ENCODE measurements at places on chromosomes 6 and 20.

DNA sequence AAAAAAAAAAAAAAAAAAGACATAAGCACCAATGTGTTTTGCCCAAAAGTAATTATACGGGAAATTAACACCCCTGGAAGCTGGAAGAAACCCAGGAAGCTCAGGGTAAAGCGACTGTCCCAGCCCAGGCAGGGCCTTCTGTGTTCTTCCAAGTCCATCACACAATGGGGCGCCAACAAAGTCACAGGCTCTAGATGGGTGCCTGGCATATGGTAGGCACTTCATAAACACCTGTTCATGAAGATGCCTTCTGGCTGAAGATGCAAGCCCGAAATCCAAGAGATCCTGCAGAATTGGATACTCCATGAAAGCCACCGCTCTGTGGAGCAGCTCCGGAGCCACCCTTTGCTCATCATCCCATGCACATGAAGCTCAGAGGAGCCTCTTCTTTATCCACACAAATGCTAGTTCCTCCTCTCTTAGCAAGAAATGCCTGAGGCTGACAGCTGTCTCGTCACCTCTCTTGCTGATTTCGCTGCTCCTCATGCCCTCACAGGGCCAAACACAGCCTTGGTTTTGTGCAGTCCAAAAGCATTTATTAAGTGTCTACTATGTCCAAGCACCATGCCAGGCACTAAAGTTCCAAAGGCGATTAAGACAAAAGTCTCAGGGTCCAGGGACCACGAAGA lies 76.6 kb downstream of the TRERF1 start:
- no peak for DNase-seq

DNA sequence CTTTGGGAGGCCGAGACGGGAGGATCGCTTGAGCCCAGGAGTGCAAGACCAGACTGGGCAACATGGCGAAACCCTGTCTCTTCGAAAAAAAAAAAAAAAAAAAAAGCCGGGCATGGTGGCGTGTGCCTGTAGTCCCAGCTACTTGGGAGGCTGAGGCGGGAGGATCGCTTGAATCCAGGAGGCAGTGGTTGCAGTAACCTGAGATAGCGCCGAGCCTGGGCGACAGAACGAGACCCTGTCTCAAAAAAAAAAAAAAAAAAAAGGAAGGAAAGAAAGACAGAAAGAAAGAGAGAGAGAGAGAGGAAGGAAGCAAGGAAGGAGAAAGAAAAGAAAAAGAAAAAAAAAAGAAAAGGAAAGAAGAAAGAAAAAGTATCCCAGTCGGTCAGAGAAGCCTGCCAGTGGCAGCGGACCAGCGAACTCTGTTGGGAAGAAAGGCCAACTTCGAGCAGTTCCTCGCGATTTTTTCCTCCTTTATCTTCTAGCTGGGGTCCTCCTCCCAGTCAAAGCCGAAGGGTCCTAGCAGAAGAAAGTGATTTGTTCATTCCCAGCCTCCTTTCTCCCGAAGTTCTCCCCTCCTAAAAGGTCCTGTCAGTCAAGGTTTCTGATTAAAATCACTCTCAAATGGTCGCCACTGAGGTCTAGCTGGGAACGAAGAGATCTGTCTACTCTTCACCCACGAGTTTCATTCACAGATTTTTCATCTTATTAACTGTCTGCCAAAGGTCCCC lies 2.4 kb upstream of the SYCP2L start:
- no peak for DNase-seq

- DNase-seq: no peak
Observed at GRCh38 chr6:108200631-108201030, 34.8 kb downstream of the NR2E1 start.

DNA sequence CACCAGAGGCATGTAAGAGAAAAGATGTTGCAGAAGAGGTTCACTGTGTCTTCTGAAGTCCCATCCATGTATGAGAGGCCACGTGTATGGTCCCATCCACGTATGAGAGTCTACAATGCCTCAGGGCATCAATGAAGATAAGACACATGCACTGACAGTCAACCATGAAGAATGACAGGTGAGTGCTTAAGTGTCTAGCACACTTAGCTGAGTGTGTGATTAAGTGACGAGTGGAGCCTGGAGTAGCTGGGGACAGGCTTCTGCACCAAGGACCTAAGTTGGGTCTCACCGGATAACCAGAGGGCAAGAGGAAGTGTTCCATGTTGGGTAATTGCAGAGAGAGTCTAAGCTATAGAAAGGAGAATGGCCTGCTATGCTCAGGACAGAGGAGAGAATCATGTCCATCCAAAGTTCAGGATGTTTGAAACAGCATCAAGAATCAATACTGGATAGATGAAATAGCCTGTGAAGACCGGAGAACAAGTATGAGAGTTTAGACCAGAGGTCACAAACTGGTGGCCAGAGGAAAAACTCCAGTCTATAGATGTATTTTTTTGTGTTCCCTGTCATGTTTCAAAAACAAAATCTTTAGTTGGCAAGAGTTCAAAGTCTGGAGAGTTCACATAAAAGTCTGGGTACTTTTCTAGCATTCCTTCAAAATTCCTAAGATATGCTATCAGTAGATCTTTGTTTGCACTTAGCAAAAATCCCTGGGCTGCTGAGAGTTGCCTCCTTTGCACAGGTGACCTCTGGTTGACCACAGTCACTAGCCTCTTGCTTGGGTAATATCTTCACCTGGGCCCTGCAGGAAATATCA lies 165.8 kb downstream of the KIF16B start:
- no peak for DNase-seq

DNA sequence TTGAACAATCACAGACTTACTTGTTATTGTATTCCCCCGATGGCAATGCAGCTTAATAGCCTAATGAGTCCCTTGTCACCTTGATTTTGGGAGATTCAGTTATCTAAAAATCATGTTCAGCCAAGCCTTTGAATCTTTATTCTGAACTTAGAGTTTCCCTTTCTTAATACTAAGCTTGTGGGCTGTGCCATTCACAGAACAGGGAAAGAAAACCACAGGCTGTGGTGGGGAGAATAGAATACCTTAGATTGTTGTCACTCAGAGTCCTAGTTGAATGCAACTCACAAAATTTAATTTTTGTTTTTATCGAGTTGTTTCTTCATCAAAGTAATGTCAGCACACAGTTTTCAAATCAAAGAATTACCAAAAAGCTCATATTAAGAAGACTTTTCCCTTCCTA lies 37.4 kb downstream of the RFPL4B start:
- DNase-seq: no peak

GRCh38 chr20:37524859-37525708 lies 2.6 kb downstream of the BLCAP start:
- DNase-seq: no peak
